ENCODE measurements at places on chromosomes 7 and 10.
A peak's percentile ranks its signal among the peaks of the same experiment; 100 is the strongest.

GRCh38 chr7:154765118-154765517, 237.8 kb downstream of the PAXIP1 start:
- no peak for DNase-seq

GRCh38 chr7:108415821-108416536, 40.3 kb downstream of the NRCAM start:
- DNase-seq = peak; percentile 62

DNA sequence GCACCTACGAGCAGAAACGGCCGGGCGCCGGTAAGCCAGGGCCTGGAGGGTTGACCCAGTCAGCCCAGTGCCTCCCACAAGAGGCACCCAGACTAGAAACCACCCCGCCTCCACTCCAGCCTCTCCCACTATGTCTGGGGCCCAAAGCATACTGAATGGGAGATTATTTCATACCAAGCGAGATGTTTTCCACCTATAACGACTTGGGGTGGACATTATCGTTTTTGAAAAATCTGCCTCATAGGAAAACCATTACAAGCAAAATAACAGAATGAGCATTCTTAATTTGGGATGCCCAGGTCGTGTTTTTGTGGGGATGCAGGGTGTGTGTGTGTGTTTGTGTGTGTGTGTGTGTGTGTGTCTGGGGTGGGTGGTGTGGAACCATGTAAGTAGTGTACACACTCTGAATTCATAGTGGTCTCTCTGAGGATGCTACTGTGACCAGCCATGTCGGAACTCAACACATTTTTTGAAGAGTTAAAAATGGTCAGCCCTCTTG, 1.6 kb downstream of the HOXA6 start:
- no peak for DNase-seq

DNA sequence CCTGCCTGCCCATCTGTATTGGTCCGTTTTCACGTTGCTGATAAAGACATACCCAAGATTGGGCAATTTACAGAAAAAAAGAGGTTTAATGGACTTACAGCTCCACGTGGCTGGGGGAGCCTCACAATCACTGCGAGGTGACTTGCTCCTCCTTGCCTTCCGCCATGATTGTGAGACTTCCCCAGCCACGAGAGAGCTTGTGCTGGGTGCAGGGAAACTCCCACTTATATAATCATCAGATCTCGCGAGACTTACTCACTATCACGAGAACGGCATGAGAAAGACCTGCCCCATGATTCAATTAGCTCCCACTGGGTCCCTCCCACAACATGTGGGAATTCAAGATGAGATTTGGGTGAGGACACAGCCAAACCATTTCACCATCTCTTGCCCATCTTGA, 111.8 kb downstream of the MYL10 start:
- no peak for DNase-seq

- DNase-seq = no peak
These were observed 4.5 kb downstream of the PLEKHA1 start for GRCh38 chr10:122379041-122379440.

DNA sequence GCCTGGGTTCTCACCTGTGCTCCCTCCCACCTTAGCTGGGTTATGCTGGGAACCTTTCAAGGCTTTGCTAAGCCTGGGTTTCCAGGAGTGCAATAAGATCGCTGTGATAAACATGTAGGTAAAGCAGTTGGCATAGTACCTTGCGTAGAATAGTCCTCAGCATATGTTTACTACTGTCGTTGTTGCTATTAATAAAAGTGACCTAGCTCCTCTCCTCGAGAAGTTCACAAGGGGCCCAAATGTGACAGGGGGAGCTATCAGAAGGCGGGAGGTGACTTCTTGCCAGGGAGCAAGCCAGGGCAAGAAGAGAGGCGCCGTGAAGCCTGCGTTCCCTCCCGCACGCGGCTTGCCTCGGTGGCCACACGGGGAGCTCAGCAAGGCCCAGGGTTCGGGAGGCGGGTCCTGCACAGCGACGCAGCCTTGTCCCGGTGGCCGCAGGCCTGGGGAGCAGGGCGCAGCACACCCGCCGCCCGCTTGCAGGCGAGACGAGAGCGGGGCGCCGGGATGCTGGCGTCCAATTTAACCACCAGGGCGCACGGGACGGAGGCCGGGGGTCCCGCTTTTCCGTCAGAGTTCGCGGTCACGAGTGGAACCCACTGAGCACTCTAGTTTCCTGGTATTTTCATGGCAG, 106.2 kb downstream of the SNX10 start:
- DNase-seq = peak; percentile 51

- DNase-seq = no peak
These were observed 11.4 kb upstream of the PTER start for GRCh38 chr10:16425449-16425848.

GRCh38 chr10:28505359-28505959, 27.5 kb upstream of the WAC start:
- DNase-seq = no peak

GRCh38 chr7:111486472-111487142, 75.7 kb downstream of the IMMP2L start:
- DNase-seq = peak; percentile 62

GRCh38 chr7:22855049-22855392, 32.4 kb upstream of the TOMM7 start:
- no peak for DNase-seq

DNA sequence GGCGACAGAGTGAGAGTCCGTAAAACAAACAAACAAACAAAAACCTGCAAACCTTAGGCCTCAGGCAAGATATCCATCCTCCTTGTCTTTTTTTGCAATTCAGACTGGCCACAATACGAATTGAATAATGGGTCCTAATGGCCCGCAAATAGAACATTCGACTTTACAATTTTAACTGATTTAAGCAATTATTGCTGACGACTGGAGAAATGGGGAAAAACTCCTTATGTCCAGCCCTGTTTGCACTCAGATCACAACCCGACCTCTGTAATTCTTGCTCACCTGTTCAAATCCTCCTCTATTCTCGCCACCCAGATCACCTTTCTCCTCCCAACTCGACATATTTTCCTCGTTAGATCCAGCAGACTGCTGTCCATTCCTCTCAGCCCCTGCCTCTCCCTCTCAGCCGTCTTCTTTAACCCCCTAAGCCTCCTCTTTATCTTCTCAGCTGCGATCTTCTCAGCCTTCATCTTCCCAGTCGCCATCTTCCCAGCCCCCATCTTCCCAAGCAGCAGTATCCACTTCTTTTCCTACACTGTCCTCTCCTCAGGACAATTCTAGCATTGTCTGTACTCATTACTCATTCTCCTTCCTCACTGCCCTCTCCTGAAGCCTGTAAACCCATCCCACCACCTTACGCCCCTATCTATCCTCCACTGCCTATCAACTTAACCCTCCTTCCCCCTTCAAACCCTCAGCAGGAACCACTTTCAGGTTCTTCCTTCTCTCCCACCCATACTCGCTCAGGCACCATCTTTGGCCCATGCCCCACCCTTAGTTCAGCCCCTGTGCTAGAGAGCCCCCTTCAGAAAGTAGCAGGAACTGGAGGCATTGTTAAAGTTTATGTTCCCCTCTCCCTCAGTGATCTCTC, 61.8 kb downstream of the LRRC17 start:
- no peak for DNase-seq

GRCh38 chr10:1187151-1187854, 131.1 kb downstream of the WDR37 start:
- DNase-seq = no peak

DNA sequence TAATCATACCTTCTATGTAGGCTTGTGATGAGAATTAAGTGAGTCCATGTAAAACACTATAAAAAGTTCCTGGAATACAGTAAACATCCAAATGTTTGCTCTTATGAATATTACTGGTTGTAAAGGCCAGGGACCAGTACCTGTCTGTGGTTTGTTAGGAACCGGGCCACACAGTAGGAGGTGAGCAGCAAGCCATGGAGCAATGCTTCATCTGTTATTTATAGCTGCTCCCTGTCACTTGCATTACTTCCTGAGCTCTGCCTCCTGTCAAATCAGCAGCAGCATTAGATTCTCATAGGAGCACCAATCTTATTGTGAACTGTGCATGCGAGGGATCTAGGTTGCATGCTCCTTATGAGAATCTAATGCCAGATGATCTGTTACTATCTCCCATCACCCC, 662.0 kb upstream of the ANKRD30A start:
- DNase-seq = no peak

GRCh38 chr10:103820101-103821062, 35.0 kb downstream of the SH3PXD2A start:
- no peak for DNase-seq

GRCh38 chr10:80582286-80582960, 44.7 kb downstream of the SH2D4B start:
- no peak for DNase-seq

- DNase-seq = no peak
These were observed 6.9 kb downstream of the BZW2 start for GRCh38 chr7:16652888-16653287.

GRCh38 chr7:39582536-39582935, 16.3 kb downstream of the YAE1 start:
- no peak for DNase-seq

- no peak for DNase-seq
These were observed 1.3 kb downstream of the INSYN2A start for GRCh38 chr10:127195041-127195506.

- no peak for DNase-seq
These were observed 5.2 kb upstream of the TTYH3 start for GRCh38 chr7:2626498-2627117.

DNA sequence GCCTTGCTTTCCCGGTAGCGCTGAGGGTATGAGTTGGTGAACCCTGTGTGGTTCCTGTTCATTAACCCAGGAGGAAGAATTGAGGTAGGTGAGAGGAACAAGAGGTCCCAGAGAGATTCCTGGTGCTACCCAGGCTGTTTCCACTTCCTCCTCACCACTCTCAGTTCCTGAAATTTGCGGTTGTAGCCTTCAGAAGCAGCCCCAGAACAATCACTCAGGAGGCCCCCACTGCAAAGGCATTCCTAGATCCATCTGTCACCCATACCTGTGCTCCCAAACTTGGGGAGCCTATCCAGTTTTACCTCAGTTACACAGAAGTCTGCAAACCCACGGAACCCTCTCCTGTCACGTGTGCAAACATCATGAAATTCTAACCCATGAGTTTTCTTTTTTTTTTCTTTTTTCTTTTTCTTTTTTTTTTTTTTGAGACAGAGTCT, 9.0 kb upstream of the PIP4K2A start:
- no peak for DNase-seq

GRCh38 chr10:93851169-93851568, 42.6 kb upstream of the SLC35G1 start:
- DNase-seq = no peak

- no peak for DNase-seq
These were observed 29.4 kb upstream of the RAB18 start for GRCh38 chr10:27474741-27475140.

DNA sequence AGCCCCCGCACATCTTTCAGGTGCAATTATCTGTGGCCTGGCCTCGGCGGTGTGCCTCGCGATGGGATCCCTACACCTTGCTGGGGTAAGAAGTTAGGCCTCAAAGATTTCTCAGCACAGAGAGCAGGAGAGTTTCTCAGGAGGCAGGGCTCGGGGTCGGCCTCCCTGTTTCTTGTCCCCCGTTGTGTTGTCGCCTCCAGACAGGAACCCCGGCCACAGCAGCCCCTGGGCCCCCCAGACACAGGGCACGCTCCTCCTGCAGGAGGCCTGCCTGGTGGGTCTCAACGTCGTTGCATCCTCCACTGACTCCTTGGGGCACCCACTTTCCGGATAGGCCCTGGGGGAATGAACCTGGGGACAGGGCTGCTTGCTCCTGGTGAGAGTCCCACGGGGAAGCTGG, 229.1 kb upstream of the SHH start:
- no peak for DNase-seq

GRCh38 chr10:97454330-97455036, 8.5 kb downstream of the ZDHHC16 start:
- DNase-seq = no peak

GRCh38 chr10:113485736-113486135, 67.1 kb upstream of the HABP2 start:
- DNase-seq = no peak

- DNase-seq = no peak
These were observed 120.8 kb upstream of the GAD2 start for GRCh38 chr10:26095781-26096180.

DNA sequence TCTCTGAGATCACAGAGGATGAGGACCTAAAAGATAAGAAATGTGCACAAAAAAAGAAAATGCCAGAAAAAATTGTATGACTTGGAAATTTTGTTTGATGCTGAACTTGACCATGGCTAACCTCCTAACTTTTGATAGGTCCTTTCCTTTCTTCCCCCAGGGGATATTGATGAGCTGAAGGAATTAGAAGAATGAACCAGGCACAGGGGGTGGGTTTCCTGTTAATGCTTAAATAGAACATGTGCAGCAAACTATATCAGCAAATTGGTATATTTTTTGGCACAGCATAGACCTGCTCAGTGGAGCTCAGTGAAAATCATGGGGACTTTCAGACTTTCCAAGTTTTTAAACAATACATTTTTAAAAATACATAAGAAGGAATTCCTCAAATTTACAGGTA, 300.7 kb downstream of the HDAC9 start:
- DNase-seq = no peak

DNA sequence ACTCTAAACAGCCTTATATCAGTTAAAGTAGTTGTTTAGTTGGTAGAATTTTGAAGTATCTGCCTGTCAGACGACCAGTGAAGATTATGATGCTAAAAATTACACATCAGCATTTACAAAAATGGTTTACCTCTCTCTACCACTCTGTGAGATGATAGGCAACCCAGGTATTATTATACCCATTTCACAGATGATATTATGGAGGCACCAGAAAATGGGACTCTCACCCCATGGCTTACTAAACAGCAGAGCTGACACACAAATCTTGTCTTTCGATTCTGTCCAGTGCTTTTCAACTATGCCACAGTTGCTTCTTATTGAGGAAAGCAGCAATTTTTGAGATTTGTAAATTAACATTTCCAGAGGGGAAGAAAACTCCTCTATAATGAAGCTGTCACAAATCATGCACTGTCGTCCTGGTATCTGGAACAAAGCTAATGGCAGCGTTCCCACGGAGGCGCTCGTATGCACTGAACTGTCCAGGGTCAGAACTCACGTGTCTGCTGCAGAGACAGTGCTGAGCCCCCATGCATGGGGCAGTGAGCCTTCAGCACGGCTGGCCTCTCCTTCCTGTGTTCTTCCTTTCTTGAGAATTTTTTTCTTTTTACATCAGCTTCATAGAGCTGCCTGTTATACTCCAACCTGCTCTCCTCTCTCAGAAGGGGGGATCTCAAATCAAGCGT, 381.1 kb downstream of the SDK1 start:
- DNase-seq = no peak

DNA sequence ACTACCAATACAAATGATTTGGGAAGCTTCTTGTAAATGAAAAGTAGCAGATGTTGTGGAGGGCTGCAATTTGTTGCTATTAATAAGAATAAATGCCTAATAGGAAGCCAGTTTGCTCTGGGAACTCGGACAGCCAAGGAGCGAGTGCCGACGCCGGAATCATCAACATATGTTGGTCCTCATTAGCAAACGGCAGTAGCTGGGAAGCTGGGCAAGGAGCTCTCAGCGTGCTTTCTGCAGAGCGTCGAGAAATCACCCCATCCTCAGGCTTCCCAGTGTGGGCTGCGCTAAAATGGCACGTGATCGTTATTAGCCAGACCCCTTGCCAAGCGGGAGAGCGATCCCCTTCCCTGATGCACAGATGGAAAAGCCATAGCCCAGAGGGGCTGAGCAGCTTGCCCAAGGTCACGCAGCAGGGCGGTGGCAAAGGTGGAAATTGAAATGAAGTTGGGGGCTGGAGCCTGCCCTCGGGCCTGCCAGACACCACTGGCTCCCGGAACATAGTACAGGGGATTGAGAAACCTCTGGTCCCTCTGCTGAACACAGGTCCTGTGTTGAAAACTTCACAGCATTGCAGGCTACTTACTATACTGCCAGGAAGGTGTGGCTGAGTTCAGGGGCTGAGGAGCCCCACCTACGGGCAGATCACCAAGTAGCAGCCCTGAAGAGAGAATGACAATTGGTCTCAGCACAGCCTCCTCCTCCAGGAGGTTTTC, 326.9 kb downstream of the PLXNA4 start:
- DNase-seq = peak; percentile 38
